ENCODE measurements at places on chromosomes 1 and 21. TPM values are rescaled to one million over a fixed set of nuclear protein-coding genes. Genes with fewer than 3 reads are reported as not detected.

Gene BARHL2
- polyA plus RNA-seq: not detected

Gene C1orf116
- polyA plus RNA-seq: 85.8 TPM

Gene WNT9A
- 2.3 TPM for polyA plus RNA-seq

Gene LCE2A
- not detected for polyA plus RNA-seq

Gene ZFP69B
- 0.46 TPM for polyA plus RNA-seq

Gene CELA3B
- polyA plus RNA-seq: 1.1 TPM

Gene FAM72B
- 1.3 TPM for polyA plus RNA-seq

Gene LCE2B
- polyA plus RNA-seq: not detected

Gene C1orf226
- 2.2 TPM for polyA plus RNA-seq

Gene ZNF683
- polyA plus RNA-seq: 0.51 TPM

Gene ROR1
- 1.1 TPM for polyA plus RNA-seq

Gene PLA2G2F
- 0.02 TPM for polyA plus RNA-seq

Gene TNFAIP8L2
- 1.2 TPM for polyA plus RNA-seq

Gene KRTAP23-1
- polyA plus RNA-seq: not detected

Gene SLAMF7
- polyA plus RNA-seq: 2.9 TPM

Gene TNFRSF9
- polyA plus RNA-seq: 0.02 TPM

Gene CAPN8
- polyA plus RNA-seq: 1.5 TPM

Gene TEDDM1
- polyA plus RNA-seq: 0.06 TPM

Gene PEA15
- 152 TPM for polyA plus RNA-seq

Gene PLCH2
- polyA plus RNA-seq: 88.7 TPM

Gene BGLAP
- 0.41 TPM for polyA plus RNA-seq

Gene SV2A
- polyA plus RNA-seq: 0.67 TPM

Gene TOR1AIP2
- 20.6 TPM for polyA plus RNA-seq
